Cardiac ventricle fibroblast (primary cell): ENCODE measurements at places on chromosomes 5 and 9. TPM values are rescaled to one million over a fixed set of nuclear protein-coding genes. Genes with fewer than 3 reads are reported as not detected.

Gene EFNA5
- 2.2 and 4.6 TPM in 2 replicates for total RNA-seq

Gene BRIX1
- total RNA-seq = 12.7 and 13.5 TPM in 2 replicates

Gene BTNL3
- not detected in 2 replicates for total RNA-seq

Gene ACTBL2
- not detected in 2 replicates for total RNA-seq

Gene SPATA6L
- total RNA-seq = not detected in 2 replicates
